ENCODE measurements at places on chromosomes 1 and 21.

DNA sequence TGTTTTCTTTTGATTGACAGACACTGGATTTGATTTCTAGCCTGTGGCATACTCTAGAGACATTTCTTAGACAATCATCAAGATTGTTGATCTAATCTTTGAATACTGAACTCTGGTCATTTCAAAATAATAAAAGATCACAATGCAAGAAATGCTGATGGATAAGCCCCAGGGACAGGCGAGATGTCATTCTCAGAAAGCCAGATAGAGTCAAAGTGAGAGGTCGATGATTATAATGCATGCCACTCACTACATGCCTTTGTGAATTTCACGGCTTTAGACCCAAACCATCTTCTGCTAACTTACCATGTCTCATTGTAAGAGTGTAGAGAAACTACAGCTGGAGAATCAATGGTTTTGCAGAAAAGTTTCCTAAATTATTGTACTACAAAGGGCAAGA is 257.1 kb downstream of the DYRK1A start:
- no peak for DNase-seq

DNA sequence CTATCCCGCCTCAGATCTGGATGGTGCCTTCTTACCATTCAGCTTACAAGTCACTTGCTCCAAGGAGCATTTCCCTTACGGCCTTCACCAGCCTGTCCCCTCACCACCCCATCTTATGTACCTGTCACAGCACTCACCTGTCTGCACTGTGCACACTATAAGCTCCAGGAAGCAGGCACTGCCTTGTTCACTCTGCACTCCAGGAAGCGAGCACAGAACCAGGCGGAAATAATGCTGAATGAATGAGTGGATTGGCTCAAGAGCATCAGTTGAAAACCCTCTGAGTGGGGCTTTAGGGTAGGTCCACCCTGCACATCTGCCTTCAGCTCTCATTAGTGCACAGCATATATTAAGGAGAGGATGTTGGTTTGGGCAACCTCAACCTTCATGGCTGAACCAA is 8.9 kb upstream of the RYR2 start:
- DNase-seq: no peak

- no peak for DNase-seq
Observed at GRCh38 chr1:17895401-17895800, 140.3 kb downstream of the ACTL8 start.

- DNase-seq: no peak
Observed at GRCh38 chr1:39317910-39318633, 113.6 kb downstream of the MACF1 start.

DNA sequence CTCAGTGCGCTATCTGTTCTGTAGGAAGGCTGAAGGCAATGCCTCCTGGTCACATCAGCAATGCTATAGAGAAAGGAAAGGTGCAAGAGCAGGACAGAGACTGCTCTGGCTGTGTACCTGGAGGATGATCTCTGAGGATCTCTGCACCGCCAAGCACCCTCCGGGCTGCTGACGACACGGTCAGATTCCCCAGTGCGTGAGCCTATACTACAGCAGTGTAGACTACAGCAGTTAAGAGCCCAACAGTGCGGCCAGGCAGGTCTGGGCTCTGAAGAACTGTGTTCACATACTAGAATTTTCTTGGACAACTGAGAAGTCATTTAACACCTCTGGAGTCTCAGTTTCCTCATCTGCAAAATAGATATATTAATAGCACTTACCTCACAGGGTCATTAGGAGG is 39.9 kb downstream of the ITPKB start:
- DNase-seq: no peak

DNA sequence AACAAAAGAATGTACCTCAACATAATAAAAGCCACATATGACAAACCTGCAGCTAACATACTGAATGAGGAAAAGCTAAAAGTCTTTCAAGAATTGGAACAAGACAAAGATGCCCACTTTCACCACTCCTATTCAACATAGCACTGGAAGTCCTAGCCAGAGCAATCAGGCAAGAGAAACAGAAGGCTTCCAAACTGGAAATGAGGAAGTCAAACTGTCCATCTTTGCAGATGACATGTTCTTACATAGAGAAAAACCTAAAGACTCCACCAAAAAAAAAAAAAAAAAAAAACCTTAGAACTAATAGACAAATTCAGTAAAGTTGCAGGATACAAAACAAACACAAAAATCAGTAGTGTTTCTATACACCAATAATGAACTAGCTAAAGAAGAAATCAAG is 20.2 kb downstream of the NSL1 start:
- no peak for DNase-seq

GRCh38 chr1:53195246-53196016 is 1.2 kb upstream of the CPT2 start:
- DNase-seq: no peak

Measured in stimulated activated CD4-positive, alpha-beta T cell treated with anti-CD3 and anti-CD28 coated beads, Interleukin-4, amount 100 ng/mL, for 1 hour (primary cell).